Activated naive CD4-positive, alpha-beta T cell treated with anti-CD3 and anti-CD28 coated beads for 36 hours (primary cell): ENCODE measurements at places on chromosomes 3 and 15.

DNA sequence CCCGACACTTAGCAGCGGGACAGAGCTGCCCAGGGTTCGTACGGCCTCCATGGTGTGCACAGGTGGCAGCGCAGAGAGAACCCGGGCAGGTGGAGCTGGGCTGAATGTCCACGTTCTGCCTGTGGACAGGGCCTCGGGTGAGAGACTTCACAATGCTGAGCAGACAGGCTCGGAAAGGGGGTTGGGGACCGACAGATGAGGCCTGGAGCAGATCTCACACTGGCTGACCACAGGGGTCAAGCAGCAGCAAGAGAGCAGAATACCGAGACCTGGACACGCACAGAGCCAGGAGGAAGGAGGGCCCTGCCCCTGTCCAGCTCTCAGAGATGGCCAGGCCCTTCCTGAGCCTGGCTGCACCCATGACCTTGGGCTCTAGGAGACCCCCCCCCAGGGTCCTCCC, 83.0 kb downstream of the VGLL4 start:
- DNase-seq: no peak

GRCh38 chr3:140614001-140614400, 63.9 kb upstream of the TRIM42 start:
- no peak for DNase-seq

GRCh38 chr3:188581365-188581764, 427.4 kb downstream of the LPP start:
- DNase-seq: no peak

DNA sequence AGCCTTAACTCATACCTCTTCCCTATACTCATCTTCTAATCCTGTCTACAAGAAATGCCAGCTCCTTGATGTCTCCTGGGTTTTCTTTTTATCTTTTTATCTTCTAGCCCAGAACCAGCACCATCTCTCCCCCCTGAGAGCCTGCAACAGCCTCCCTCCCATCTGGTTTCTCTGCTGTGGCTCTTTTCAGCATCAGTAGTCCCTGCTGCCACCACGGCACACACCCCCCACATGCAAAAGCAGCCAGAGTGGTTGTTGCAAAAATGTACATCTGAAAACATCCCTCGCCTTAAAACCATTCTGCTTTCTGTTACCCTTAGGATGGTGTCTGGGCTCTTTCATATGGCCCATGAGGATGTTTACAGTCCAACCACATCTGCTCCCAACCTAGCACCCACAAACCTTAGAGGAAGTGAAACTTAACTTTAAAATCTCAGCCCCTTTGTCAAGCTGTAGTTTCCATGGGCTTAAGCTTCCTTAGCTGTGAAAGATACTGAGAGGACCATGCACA, 775 bp downstream of the TTC21A start:
- peak; percentile 20 for DNase-seq

GRCh38 chr3:159229116-159229680, 427.3 kb downstream of the MFSD1 start:
- no peak for DNase-seq

DNA sequence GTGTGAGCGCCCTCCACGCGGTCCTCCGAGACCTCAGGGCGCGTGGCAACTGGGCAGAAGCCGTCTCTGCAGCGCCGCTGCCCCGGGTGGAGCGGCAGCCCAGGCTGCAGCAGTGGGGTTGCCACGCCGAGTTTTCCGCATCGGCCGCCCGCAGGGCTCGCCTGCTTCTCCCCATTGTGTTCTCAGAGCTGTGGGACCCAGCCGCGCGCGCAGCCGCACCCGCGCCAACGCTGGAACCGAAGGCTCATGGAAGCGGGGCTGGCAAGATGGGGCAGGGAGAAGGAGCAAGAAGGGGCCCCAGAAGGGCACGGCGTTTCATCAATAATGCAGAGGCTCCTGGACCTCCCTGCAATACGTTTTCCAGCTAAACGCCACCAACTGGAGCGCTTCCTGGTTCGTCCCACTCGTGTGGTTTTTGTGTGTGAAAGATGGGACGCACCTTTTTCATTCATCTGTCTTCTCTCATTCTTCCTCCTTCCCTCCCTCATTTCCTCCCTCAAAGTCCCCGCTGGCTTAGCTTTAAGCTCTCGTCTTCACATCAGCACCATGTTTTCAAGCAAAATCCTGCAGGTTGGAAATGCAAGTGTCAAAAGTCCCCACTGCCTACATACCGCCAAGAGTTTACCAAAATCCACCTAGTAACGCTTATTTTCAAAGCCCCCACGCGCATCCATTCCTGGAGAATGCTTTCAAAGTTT, 1.2 kb downstream of the ROBO1 start:
- DNase-seq: no peak
